IPS-NIHi11 (cell line): ENCODE measurements at places on chromosomes 12 and 14.

- DNase-seq = no peak
Measured at GRCh38 chr14:53515276-53515675, 362.2 kb upstream of the DDHD1 start.

DNA sequence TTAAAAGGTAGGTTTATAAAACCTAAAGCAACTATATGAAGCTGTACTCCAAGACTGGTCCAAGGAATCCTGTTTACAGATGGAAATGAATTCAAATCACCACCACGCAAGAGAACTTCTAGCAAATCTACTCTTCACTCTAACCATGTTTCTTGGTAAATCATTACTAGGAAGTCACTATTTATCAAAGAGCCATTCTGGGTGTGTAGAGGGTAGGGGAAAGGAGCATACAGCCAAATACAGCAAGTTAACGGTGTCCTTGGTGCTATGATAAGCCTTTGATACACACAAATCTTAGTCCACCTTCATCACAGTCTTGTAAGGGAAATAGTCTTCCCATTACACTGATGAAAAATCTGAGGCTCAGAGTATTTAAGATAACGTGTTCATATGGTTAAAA is 16.8 kb downstream of the NIN start:
- DNase-seq = no peak

- no peak for DNase-seq
Measured at GRCh38 chr12:104858611-104859543, 99.2 kb downstream of the SLC41A2 start.

- DNase-seq = no peak
Measured at GRCh38 chr12:108983227-108983626, 37.6 kb downstream of the SVOP start.

GRCh38 chr14:32724867-32725471 is 213.7 kb upstream of the NPAS3 start:
- peak; percentile 60 for DNase-seq

DNA sequence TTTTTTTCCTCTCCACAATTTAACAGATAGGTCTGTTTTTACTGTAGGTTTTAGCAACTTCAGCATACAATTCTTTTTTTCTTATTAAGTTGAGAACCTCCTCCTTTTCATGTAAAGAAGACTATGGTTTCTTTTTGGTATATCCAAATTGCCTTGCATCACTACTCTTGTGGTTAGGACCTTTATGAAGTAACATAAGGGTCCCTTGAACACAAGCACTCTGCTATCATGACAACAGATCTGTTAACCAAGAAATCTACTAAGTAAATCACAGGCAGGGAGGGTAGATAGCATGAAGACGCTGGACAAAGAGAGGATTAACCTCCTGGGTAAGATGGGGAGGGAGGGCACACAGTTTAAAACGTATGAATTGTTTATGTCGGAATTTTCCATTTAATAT is 380.6 kb downstream of the CCDC91 start:
- no peak for DNase-seq

GRCh38 chr14:81329640-81330381 is 70.3 kb downstream of the STON2 start:
- no peak for DNase-seq

- peak; percentile 21 for DNase-seq
Measured at GRCh38 chr14:47917344-47917954, 242.0 kb upstream of the MDGA2 start.

GRCh38 chr14:54617467-54617866 is 50.5 kb downstream of the SAMD4A start:
- no peak for DNase-seq

- no peak for DNase-seq
Measured at GRCh38 chr12:8685051-8685450, 12.7 kb upstream of the RIMKLB start.

DNA sequence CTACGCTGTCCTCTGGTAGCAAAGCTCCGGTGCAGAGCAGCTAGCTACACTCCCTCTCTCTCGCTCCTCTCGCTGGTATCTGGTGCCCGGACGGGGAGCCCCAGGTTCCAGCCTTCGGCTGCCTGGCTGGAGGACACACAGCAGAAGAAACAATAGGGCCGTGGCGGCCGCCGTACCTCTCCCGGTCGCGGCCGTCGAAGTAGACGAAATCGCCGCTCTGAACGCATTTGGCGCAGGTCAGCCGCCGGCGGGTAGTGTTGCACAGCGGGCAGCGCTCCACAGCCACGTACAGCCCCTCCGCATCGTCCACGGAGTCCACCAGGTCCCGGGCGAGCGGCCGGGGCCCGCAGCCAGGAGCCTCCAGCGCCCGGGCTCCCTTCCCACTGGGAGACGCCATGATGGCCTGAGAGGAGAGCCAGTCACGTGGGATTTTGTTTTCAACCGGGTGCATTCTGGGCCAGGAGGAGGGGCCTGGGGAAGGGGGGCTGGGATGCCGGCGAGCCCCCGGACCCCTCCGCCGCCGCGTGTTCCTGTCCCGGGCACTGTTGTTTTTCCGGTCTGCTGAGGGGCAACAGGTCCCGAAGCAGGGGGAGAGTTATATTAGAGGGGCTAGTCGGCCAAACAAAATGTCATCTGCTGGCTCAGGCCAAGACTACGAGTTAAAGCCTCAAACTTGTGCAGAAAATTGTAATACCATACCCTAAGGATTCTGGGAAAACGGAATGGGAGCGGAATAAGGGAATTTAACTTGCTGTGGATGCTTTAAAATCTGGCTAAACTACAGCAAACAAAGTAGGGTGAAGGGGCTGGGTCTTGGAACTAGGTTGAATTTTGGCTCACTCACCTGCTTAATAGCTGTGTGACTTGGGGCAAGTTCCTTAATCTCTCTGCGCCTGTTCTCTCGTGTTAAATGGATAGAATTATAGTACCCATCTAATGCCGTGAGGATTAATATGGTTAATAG is at the start of gene ATG14:
TSS of gene ATG14 (minus strand) at position 405 of the 964 bp plus-strand sequence. CDS start at position 397, 8 bp downstream.
- DNase-seq = peak; percentile 96

- DNase-seq = no peak
Measured at GRCh38 chr12:128951448-128951847, 98.2 kb downstream of the GLT1D1 start.

GRCh38 chr14:76212242-76212641 is 60.5 kb downstream of the GPATCH2L start:
- DNase-seq = no peak

GRCh38 chr12:62803756-62804155 is 131.2 kb downstream of the PPM1H start:
- DNase-seq = no peak

GRCh38 chr14:69066396-69067171 is 86.3 kb downstream of the DCAF5 start:
- DNase-seq = no peak

GRCh38 chr14:67727361-67727760 is 25.7 kb downstream of the RDH12 start:
- DNase-seq = no peak

DNA sequence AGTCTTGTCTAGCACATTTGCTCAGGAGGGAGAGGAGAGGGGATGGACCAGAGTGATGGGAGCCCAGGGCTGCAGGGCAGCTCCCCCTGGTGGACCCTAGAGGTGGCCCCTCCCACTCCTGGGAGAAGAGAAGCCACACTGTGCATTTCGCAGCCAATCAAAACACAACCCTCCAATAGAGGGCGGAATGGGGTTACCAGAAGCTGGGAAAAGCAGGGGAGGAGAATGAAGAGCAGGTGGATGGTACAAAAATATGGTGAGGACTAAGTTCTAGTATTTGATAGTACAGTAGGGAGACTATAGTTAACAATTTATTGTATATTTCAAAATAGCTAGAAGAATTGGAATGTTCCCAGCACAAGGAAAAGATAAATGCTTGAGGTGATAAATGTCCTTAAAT is 23.6 kb downstream of the VASH1 start:
- DNase-seq = peak; percentile 99

- DNase-seq = no peak
Measured at GRCh38 chr12:109637348-109637747, 63.8 kb downstream of the MVK start.

DNA sequence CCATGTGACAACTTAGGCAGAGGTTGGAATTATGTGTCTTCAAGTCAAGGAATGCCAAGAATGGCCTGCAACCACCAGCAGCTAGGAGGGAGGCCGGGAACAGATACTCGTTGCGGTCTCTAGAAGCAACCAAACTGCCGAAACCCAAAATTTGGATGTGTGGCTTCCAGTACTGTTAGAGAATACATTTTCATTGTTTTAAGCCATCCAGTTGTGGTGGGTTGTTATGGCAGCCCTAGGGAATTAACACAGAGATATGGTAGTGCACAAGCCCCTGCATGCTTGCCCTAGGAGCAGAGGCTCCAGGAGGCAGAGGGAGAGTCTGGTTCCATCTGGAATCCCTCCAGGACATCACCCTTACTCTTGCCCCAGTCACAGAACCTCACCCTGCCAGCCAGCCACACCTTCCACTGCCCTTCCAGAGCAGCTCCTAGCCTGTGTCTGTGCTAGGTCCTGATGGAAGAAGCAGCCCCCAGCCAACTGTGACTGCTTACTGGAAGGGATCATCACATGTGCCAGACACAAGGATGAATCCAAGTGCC is 19.5 kb downstream of the PITPNM2 start:
- DNase-seq = no peak

- DNase-seq = peak; percentile 52
Measured at GRCh38 chr12:50066402-50066801, 9.0 kb downstream of the ASIC1 start.

DNA sequence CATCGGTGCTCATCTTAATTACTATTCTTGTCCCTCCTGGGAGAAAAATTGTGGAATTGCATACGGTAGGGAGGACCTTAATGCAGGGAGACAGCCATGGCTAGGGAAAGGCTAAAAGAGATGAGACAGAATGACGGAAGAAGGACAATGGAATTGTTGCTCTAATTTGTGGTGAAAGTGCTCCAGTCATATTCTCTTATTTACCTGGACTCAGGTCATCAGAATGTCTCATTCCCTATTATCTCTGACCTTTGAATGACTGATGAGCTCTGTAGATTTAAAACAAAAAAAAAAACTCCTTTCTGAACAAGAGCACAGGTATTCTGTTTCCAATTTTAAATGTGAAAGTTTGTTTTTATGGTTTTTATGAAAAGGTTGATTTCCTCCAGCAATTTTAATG is 8.6 kb upstream of the EPS8 start:
- DNase-seq = no peak

GRCh38 chr14:61260939-61261776 is 20.0 kb downstream of the TMEM30B start:
- DNase-seq = no peak

GRCh38 chr12:26867080-26867479 is 34.1 kb upstream of the ITPR2 start:
- no peak for DNase-seq

DNA sequence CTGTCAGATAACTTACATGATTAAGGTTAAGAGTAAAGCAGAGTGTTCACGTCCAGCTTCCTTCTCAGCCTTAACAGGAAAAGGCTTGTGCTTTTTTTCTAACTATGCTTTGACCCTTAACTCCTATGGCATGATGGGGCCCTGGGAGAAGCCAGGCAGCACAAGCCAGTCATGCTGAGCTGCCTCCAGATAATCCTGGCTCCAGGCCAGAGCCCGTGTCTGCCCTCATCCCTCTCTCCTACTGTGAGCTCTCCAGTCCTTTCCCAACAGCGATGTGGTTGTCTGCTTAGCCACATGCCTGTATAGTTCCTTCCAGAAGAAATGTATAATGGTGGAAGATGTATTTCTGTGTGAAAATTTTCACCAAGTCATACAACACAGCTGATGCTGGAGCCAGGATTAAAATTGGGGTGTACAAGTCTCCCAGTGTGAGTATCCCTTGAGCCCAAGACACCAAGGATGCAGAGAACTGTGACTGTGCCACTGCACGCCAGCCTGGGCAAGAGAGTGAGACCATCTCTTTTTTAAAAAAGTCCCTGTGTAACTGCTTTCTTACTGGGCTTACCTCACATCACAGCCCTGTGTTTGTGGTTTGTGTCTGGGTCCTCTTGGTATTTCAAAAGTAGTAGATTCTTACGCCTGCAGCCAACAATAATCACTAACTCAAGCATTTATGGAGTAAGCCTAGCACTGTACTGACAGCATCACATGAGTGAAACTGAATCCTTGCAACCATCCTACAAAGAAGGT is 7.9 kb upstream of the ITFG2 start:
- no peak for DNase-seq

GRCh38 chr14:99579120-99579836 is 24.7 kb downstream of the CCDC85C start:
- peak; percentile 30 for DNase-seq

GRCh38 chr12:88994537-88994936 is 357.8 kb downstream of the DUSP6 start:
- DNase-seq = no peak

- DNase-seq = no peak
Measured at GRCh38 chr12:5499566-5500330, 67.8 kb downstream of the NTF3 start.

DNA sequence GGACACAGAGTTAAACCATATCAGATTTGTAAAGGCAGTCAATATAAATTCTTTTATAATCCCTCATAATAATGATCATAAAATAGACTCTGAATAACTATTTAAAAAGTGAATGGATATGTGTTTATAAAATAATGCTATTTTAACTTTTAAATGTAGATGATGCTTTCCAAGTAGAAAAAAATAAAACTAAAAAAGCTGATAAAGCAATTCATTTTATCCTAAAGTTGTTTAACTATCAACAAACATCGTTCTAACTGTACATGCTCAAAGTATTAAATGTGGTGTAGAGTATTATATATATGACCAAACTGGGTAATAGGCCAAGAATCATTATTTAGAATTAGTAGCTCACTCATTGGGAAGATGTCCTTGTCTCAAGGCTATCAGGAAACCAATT is 248.3 kb upstream of the CLEC14A start:
- no peak for DNase-seq

GRCh38 chr12:92080911-92081285 is 64.7 kb downstream of the BTG1 start:
- no peak for DNase-seq

DNA sequence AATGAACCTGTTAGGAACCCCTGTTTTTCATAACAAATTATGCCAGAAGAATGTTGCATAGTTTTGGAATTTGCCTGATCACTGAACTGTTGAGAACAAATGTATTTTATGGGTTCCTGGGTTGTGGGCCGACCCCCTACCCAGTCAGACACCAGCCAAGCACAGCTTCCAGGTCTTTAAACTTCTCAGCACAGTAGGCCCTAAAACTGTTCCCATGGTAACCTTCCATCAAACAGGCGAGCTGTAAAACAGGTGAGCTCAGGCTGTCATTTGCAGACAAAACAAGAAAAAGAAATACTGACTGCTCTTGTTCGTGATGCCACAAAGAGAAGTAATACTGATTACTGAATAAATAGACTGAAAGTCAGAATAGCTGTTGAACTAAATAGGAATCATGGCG is 147.0 kb downstream of the PTPRO start:
- no peak for DNase-seq

- DNase-seq = no peak
Measured at GRCh38 chr12:67754933-67755697, 106.6 kb downstream of the DYRK2 start.

DNA sequence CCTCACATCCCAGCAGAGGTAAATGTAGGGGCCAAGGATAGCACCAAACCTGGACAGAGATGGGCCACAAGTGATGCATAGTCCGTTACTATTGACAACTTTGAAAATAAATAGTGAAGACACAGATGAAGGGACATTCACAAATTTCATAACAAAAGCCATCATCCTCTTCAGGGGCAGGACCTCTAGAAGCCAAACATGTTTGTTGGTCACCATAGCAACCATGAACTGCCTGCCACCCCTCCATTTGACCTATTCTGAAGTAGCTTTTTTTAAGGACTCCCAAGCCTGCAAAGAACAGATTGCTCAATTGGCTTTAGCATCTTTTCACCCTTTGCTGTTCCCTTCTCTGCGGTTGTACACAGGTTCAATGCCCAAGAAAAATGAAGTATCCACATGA is 35.7 kb upstream of the MDM1 start:
- no peak for DNase-seq
